CD4-positive, alpha-beta T cell treated with Interleukin-4 for 4 hours (primary cell): ENCODE measurements at places on chromosomes 4 and X.

- no peak for DNase-seq
These were observed 10.3 kb downstream of the PLCXD1 start for GRCh38 chrX:291411-291901.

DNA sequence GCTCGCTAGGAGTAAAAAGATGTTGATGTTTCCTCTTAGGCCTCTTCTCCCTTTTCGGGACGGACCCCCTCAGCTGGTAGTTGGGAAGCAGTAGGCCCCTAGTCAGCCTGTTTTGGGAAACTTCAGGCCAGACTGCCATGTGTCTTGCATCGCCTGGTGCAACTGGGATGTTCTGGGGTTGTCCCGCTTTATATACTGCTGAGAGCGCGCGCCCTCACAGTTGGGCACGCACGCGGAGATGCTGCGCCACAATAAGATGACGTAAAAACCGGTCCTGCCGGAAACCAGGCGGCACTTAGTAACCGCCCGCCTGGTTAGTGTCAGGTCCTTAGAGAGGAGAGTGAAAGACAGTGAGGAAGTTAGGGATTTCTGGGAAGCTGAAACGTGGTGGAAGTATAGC is 231.3 kb upstream of the CT83 start:
- DNase-seq: no peak

- no peak for DNase-seq
These were observed 31.9 kb upstream of the ASMTL start for GRCh38 chrX:1484638-1485019.

- no peak for DNase-seq
These were observed 17.9 kb upstream of the ENPP6 start for GRCh38 chr4:184235526-184235925.

DNA sequence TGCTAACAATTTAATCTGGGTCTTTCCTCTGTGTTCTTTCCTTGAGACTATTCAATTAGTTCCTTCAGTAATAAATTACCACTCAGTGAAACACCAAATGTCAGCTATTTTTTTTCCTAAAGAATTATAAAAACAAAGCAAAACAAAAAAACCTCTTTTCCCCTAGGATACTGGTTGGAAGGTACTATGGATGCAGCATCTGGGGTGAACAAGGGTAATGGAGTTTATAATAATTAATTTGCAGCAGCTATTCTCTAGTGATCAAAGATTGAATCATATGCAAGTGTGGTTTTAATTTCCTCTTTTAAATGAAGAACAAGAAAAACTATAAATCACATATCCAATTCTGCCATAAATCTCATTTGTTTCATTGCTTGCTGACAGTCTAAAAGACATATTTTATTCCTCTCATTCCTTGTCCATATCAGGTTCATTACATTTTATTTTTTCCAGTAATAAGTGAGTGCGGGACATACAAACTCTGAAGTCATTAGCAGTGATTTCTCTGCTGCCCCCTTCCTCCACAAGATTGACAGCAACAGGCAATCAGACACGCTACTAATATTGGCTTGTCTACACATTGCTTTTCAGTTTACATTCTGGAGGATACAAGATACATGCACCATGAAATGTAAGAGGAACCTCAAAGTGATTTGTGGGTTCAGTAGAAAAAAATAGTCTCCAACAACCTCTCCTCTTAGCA is 1093.4 kb upstream of the SLIT2 start:
- DNase-seq: no peak

DNA sequence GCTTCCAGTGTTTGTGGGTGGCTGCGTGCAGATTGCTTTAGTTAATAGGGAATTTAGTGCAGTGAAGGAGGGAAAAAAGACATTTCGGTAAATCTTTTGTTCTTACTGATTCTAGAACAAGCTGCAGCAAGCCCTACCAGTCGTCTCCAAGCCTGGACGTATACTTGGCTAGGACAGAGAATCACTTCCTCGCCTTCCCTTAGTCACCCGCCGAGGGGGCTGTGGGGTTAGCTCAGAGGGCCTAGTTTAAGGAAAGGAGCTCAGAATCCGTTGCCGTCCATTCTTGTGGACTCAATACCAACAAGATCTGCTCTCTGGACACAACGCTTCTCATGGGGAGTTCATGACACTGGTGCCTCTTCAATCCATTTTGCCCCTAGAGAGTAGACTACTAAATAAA is 36.3 kb upstream of the FAT1 start:
- DNase-seq: no peak

GRCh38 chrX:1416965-1417760 is 25.2 kb upstream of the SLC25A6 start:
- no peak for DNase-seq

- DNase-seq: no peak
These were observed 23.5 kb upstream of the NFKB1 start for GRCh38 chr4:102477657-102478056.

GRCh38 chr4:108903464-108904221 is 140.8 kb upstream of the ETNPPL start:
- DNase-seq: no peak

- DNase-seq: no peak
These were observed 189.1 kb downstream of the PCDH18 start for GRCh38 chr4:137343221-137343620.

DNA sequence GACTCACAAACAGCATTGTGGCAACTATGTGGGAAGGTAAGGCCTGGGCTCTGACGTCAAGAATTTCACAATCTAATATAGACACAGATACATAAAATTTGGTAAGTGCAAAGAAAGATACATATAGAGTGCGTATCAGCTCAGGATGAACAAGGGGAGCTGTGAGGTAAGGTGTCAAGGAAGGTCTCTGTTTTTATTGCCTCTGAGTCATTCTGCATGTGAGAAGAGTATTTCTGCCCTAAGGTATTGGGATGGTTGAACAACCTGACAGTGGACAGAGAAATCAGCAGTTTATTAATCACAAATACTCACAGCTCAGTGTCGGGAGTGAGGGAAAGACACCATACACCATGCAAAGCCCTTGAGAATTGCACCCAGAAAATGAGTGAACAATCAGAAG is 89.8 kb downstream of the COMMD8 start:
- DNase-seq: no peak

GRCh38 chr4:8157944-8158709 is 486 bp downstream of the ABLIM2 start:
- no peak for DNase-seq

DNA sequence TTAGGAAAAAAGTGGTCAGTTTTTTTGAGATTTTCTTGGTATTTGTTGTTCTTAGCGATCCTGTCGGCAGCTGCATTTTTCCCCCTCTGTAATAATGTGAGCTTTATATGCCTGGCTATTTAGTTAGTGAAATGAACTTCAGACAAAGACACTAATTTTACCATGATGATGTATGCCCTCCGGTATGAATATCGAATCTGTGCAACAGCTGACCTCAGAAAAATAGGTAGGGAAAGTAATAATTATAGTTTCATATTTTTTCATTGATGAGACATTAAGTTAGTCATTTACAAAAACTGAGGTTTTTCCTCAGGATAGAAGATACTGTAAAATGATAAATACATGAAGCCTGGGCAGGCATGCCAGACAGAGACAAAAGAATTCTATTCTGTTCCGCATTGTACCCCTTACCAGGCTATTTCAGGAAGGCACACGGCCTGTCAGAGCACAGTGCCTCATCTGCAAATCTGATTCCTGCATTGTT is 155.8 kb downstream of the SHROOM3 start:
- DNase-seq: no peak

DNA sequence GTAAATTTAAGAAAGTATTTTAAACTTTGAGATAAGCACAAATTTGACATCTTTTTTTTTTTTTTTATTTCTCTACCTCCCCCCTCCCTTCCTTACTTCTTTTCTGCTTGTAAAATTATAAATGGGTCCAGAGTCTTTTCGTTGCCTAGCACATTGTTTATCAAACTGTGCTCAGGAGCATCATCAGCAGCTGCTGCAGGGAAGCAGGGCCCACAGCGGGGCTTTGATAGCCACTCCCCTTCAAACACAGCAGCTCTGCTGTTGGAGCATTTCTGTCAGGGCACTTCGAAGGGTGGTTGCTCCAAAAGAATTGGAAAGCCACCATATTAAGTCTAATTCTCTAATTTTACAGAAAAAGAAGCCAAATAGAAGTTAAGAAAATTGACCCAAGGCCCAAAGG is 588.3 kb downstream of the SPRY1 start:
- no peak for DNase-seq

DNA sequence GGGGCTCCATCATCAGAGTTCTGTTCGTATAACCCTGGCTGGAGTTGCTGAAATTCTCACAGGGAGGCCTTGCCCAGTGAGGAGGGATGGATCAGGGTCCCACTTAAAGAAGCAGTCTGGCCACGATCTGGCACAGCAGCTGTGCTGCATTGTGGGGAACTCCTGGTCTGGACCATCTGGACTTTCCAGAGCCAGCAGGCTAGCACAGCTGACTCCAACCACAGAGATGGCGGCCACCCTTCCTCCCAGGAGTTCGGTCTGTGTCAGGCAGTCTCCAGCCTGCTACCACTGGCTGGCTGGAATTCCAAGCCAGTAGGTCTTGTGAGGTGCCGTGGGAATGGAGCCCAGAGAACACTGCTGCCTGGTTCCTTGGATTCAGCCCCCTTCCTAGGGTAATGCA is 62.0 kb downstream of the SLAIN2 start:
- DNase-seq: no peak

- no peak for DNase-seq
These were observed 89.7 kb downstream of the LINC00632 start for GRCh38 chrX:140799216-140799615.

- DNase-seq: no peak
These were observed 60.9 kb downstream of the ANAPC4 start for GRCh38 chr4:25437926-25438325.

DNA sequence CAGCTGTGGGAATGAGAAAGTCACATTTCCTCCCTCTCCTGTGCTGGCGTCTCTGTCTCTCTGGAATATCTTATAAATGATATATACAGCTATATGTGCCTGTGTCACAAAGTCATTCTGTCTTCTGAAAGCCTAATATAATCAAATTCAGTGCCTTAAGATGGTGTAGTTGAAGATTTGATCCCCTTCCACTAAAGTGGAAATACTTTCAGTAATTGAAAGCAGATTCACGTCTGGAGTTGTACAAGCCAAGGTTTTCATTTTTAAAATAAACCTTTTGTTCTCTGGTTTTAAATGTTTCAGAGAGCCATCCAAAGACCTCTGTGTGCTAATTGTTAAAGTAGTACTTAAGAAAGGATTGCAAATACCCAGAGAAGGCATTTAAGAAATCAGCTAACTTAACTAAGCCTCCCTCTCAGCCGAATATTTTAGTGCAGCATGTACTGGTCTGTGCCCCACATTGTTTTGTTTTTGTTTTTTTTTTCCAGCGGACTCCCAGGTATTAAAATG is 206.8 kb downstream of the TENM3 start:
- DNase-seq: no peak

GRCh38 chr4:176775338-176775737 is 17.4 kb downstream of the VEGFC start:
- no peak for DNase-seq

GRCh38 chr4:132992686-132993085 is 156.4 kb upstream of the PCDH10 start:
- no peak for DNase-seq

GRCh38 chr4:115332078-115332477 is 218.7 kb upstream of the NDST4 start:
- DNase-seq: no peak

DNA sequence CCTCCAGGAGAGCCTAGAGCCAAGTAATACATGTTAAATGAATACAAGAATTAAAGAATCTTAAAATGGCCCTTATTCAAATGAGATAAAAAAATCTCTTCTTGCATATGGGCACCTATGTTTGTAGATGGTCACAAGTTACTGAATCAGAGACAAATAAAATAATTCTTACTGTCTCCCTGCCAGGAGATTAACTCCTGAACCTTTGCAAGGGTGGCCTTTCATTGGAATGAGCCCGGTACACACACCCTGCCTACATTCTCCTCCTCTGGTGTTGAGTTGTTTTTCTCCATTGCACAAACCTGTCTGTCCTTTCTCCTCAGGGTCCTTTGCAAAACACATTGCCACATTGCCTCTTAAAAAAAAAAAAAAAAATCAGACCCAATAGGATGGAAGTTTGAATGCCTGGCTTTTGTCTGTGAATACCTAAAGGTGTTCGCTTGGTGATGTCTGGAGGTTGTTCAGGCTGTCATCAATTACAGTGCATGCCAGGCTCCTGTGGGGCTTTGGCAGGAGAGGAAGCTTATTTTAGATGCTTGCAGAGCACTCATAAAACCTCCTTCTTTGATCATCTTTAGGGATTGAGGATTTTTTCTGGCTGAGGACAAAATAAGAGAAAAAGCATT is 8.3 kb upstream of the TMEM154 start:
- DNase-seq: no peak

- no peak for DNase-seq
These were observed 103.7 kb downstream of the APOOL start for GRCh38 chrX:85107407-85107806.

GRCh38 chrX:40100141-40100536 is 2.4 kb upstream of the BCOR start:
- no peak for DNase-seq

GRCh38 chrX:68838571-68838910 is 9.7 kb downstream of the EFNB1 start:
- DNase-seq: no peak

GRCh38 chr4:14254252-14254651 is 626.7 kb upstream of the BOD1L1 start:
- no peak for DNase-seq

- peak; percentile 33 for DNase-seq
These were observed 61.1 kb downstream of the FBXO8 start for GRCh38 chr4:174222266-174222872.

GRCh38 chr4:22129454-22130029 is 181.0 kb upstream of the KCNIP4 start:
- DNase-seq: no peak

DNA sequence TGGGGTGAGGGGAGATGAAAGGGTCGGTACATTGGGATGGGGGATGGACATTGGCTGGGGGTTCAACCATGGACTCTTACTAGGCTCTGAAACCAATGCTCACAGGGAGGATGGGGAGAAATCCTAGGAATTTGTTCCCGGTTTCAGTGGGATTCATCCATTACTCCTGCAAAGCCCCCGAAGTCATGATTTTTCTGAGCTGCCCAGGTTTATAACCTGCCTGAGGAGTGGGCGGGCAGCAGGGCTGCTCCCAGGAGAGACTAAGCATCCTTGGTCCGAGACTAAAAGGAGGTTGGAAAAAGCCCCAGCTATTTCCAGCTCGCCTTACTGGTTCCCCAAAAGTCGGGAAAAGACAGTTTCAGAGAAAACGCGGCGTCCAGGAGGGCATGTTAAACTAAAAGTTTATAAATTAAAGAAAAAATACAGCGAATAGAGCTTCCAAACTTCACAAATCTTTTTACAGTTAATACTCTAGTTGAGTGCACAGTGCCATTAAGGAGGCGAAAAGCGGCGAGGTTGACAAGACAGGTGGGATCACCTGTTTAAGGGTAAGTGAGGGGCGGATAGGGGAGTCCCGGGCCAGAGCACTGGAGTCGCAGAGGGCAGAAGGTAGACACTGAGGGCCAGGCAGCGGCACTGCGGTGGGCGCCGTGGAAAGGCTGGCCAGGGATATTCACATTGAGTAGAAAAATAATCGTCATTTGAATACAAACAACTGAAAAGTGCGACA is 3.7 kb downstream of the NKX3-2 start:
- no peak for DNase-seq

DNA sequence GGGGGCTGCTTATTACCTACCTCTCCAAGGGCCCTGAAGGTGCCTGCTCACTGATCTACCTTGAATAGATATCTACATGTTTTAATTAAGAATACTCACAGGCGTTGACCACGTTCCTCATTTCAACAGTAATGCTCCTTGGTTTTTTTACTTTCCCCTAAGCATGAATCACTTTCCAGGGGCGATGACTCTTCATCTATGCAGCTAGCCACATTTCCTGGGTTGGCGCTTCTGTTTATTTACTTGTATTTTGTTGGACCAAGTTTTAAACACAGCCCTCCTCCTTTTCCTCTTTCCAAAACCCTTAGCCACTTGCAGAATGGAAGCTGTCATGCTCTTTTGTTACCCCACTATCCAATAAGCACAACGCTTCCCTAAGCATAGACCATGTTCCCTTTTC is 50.8 kb downstream of the CBLL2 start:
- no peak for DNase-seq
